ENCODE measurements at places on chromosomes 1 and 21.

GRCh38 chr1:156794506-156795373 is 21.9 kb downstream of the SH2D2A start:
- DNase-seq = no peak

GRCh38 chr1:161215076-161215475 is at the start of gene FCER1G:
FCER1G (plus strand) TSS chr1:161215295; CDS start chr1:161215322, 27 bp downstream.
- DNase-seq = no peak

GRCh38 chr21:41931041-41931451 is 22.8 kb downstream of the C2CD2 start:
- DNase-seq = no peak

- DNase-seq = peak; percentile 75
These were observed 163.6 kb upstream of the C1orf21 start for GRCh38 chr1:184223216-184223615.

DNA sequence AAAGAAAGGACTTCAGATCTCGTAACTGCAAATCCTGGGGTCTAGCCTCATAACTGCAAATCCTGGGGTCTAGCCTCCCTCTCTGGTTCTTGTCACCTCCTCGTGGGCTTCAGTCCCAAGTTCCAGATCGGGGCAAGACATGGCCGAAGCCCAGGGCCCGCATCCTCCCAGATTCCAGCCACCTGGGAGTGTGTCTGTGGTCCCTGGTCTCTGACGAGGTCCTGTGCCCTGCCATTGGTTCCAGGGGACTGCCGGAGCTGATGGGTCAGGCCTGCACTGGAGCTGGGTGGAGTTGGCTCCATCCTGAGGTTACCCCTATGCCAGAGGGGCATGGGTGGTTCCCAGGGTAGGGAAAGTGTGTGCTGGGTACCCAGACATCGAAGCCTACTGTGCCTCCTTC is 17.7 kb upstream of the C1orf174 start:
- no peak for DNase-seq

DNA sequence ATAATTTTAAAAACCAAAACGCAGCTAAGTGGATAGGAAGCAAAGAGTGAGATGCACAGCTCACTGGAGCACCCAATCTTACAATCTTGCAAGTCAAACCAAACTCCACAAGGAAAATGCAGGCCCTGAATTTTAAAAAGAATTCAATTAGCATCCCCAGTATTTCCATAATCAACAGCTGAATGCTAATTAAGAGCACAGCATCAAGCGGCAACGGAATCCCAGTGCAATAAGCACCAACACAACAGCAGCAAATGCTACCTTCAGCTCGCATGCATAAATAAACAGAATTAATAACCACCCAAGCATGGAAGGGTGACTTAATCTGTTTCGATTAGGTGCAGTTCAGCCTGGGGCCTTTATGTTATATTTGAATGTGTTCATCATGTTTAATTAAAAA is 142.9 kb downstream of the SLC45A1 start:
- DNase-seq = no peak

DNA sequence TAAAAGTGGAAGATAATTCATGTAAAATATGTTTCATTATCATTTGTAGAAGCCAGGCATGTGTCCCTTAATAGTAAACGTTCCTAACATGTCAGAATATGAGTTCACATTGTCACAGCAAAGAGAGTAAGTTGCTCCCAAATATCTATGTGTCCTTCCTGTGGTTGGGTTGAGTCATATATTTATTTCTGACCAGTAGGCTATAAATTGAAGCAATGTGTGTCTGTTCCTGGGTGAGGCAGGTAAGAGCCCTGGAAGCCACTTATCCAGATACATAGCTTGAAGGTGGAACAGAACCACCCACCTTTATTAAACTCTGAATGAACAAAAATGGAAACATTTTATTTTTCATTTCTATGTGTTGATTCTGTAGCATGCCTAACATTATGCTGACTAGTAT is 2251.6 kb downstream of the NCAM2 start:
- DNase-seq = no peak

DNA sequence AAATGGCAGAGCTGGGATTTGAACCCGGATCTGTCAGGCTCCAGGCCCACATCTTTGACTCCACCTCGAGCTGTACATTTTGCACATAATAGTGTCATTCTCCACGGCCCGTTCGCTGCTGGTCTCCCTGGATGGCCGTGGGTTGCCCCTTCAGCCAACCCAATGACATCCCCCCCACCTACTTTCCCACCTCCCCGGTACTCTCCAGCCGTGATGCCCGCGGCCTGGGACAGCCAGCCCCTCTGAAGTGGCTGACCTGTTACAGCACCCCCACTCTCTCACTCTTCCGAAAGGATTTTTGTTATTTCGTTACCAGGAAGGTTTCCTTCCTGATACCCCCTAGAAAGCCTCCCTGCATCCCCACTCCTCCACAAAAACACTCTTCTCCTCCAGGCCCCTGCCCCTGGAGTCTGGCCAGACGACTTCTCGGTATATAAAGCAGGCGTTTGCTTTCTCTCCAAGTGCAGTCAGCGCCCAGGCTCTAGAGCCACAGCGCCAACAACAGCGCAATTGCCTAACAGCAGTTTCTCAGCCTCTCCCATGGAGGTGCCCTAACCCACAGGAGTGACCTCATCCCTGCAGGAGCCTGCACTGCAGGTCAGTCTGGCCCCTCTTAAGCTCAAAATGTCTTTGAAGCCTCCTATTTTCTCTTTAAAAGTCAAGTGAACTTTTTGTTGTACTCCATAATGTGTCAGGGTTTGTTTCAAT is 14.5 kb upstream of the GJB5 start:
- DNase-seq = peak; percentile 45

DNA sequence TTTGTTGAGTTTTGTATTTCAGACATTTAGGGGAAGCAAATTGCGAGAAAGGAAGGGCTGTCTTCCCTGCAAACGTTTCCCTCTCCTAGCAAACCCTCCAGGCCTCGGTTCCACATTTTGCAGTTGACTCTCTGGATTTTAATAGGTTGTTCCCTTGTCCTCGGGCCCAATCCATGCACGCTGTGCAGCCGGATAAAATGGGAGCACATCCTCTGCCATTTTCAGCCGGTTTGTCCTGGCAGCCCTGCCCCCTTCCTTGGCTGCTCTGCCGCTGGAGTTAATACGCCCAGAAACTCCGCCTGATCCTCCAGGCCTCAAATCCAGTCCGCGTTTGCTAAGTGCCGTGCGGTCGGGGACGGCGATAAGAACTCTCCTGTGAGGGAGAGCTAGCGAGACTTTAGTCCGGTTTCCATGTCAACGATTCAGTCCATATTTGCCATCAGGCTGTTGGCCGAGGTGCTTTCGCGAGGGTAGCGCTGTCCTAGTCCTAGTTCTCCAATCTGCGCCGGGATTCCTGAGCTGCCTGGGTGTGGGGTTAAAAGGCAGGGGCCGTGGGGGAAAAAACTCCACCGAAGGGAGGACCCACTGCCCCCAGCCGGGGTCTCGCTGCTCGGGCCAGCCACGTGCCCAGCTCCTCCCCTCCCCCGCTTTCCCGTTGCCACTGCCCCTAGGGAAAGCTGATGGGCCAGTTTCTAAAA is 2.9 kb upstream of the ARID1A start:
- DNase-seq = peak; percentile 93

DNA sequence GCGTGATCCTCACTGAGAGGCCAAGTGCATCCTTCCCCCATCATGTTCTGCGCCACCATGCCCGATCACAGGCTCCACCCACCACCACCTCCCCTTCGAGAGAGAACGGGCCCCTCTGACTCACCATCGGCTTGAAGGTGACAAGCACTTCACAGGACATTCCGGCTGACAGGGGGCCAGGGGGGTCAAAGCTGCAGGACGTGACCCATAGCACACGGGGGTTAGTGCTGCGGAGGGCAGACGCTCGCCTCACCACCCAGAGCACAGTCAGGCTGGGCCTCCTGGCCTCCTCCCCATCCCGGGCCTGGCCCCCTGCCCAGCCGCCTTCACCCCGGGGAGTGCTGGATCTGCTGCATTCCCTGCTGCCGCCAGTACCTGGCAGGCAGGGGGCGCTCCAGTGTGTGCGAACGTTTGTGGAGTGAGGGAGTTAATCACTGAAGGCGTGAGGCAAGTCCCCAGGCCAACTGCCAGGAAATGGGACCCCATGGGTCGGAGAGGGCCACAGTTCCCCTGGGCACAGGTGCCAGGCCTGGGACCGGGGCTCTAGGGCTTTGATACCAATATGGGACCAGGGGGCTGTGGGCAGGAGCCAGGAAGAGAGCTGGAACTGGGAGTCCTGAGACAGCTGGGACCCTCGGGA is 40.9 kb upstream of the TMEM52 start:
- DNase-seq = peak; percentile 96

DNA sequence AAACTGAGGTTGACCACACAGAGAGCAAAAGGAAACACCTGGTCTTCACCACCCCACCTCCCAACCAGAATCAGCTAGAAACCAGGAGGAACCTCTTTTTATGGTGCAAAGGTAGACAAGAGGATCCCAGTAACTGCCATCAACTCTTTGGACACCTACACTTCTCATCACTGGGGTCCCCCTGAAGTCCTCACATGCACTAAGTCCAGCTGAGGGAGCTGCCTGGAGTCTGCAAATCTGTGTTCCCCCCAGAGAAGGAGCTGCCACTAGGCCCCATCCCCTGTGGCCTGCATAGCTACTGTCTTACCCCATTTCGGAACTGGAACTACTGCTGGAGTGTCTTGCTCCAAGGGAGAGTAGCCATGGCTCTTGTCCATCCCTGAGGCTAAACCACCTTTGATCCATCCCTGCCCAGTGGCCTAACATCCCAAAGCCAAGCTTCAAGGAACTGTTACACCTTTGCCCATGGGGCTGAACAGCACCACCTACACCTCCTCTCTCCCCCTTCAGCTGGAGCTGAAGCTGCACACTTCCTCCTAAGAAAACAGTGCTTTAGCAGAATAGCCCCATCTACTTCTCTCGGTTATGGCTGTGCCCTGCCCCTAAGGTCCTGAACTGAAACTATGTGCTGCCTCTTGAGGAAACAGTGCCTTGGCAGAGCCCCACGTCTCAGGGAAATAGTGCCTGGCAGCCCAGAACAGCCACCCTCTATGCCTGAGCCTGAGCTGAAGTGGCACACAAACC is 85.4 kb upstream of the CD53 start:
- DNase-seq = no peak

GRCh38 chr21:32962268-32962667 is 63.5 kb upstream of the OLIG2 start:
- no peak for DNase-seq

DNA sequence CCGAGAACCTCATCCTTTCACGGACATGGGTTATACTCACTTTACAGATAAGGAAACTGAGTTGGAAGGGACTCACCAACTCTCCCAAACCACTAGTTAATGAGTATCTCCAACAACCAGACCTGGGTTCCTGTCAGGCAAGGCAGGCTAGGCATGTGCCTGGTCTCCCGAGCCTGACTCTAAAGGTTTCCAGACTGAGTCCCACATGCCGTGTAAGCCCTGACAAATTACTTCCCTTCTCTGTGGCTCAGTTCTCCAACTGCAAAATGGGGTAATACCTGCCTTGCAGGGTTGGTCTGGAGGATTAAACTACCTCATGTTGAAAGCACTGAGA is 34.3 kb downstream of the SSBP3 start:
- no peak for DNase-seq

DNA sequence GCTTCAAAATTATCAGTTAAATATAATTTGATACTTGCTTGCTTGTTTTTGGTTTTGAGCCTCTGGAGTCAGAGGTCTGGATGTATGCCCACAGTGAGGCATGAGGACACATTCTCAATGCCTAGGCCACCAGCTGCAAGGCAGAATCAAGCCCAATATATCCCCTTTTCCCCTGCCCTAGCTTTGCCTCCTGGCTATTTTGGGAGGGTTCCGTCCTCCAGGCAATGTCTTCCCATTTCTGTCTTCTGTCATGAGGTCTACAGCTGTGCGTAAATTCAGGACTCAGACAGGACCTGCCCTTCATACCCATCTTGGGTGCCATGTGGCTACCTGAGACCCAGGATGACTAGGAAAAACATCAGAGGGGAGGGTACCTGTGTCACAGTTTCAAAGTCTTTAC is 19.2 kb downstream of the NRDC start:
- no peak for DNase-seq

GRCh38 chr1:231630558-231631205 is 4.1 kb downstream of the DISC1 start:
- DNase-seq = no peak

DNA sequence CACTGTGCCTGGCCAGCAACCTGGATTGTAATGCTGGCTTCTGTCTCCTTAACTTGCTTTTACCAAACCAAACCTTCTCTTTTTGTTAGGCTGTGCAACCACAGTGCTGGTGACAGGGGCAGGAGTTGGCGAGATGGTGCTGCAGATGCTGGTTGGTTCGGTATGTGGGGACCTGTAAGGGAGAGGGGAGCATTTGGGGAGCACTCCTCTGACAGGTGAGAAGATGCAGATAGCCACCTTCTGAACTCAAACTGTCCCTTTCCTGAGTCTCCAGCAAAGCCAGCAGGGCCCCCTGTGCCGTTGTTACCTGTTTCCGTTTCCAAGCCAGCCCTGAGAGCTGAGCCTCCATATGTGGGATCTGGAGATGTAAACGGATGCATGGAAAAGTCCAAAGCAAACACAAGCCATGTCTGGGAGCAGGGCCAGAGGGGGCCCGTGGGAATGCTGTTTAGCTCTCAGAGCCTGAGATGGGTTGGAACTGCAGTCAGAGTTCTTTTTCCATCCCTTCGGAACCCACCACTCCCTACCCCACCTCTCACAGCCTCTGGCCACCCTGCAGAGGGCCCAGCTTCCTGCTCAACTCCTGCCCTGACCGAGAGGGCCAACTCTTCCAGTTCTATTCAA is 34.0 kb downstream of the ELK4 start:
- no peak for DNase-seq

DNA sequence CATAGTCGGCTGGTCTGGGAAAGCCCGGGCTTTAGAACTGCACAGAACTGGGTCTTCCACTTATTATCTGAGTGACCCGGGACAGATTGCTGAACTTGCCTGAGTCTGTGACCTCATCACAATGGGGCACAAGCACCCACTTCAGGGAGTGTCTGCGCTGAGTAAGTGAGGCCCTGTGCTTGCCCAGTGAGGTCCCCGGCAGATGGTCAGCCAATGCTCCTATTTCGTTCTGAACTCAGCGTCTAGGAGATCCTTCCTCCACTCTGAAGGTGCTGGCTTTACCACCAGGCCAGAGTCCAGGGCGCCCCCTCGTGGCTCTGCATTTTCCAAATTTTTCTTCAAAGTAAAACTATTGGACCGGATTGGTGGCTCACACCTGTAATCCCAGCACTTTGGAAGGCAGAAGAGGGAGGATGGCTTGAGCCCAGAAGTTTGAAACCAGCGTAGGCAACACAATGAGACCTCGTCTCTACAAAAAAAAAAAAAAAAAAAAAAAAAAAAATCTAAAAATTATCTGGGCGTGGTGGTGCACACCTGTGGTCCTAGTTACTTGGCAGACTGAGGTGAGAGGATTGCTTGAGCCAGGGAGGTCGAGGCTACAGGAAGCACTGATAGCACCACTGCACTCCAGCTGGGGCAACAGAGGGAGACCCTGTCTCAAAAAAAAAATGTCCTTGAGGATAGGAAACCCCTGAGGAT is 61.7 kb downstream of the FCRL5 start:
- DNase-seq = peak; percentile 90

GRCh38 chr1:185670187-185670627 is 64.0 kb upstream of the HMCN1 start:
- DNase-seq = peak; percentile 50

- no peak for DNase-seq
These were observed 46.9 kb downstream of the DOP1B start for GRCh38 chr21:36203603-36203889.
